Activated CD4-positive, alpha-beta T cell treated with anti-CD3 and anti-CD28 coated beads, Interleukin-2, amount 50 U/mL, for 16 hours (primary cell): ENCODE measurements at places on chromosomes 2 and 18.

GRCh38 chr2:198161151-198161550 lies 356.8 kb downstream of the PLCL1 start:
- DNase-seq: no peak

DNA sequence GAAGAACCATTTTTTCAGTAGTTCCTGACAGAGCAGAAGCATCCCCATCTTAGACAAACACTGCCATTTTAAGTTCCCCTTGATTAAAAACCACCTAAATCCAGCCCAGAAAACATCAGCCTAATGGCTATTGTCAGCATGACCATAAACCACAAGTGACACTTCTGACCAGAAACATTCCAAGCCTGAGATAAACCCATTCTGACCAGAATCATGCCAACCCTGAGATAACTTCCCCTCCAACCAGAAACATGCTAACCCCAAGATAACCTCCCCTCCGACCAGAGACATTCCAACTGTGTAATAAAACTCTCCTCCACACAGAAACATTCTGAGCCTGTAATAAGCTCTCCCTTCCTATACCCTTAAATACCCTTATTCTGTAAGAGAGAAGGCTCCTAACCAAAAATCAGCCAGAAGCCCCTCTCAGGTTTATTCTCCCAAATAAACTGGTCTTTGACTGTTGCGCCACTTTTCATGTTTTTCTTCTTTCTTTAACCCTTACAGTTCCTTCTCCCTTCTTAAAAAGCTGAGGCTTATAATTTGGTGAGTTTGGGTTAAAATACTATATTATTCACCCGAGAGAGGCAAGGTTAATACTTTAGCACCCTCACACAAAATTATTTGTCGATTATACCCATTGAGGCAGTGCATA lies 149.7 kb downstream of the HNMT start:
- no peak for DNase-seq

GRCh38 chr2:20965221-20965620 lies 78.7 kb downstream of the APOB start:
- DNase-seq: no peak

DNA sequence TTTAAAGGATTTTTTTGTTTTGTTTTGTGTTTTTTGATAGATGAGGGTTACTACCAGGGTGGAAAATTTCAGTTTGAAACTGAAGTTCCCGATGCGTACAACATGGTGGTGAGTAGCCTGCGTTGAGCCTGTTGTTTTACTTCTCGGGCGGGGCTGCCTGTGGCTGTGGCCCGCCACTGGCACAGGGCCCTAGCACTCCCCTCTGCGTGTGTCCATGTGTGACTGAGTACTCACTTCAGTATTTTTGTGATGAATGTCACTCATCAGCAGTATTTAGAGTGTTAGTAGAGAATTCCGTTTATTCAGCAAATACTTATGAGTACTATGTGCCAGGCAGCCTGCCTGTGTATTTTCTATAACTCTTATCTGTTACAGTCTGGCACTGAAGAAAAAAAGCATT lies 44.3 kb upstream of the SCLY start:
- DNase-seq: no peak

DNA sequence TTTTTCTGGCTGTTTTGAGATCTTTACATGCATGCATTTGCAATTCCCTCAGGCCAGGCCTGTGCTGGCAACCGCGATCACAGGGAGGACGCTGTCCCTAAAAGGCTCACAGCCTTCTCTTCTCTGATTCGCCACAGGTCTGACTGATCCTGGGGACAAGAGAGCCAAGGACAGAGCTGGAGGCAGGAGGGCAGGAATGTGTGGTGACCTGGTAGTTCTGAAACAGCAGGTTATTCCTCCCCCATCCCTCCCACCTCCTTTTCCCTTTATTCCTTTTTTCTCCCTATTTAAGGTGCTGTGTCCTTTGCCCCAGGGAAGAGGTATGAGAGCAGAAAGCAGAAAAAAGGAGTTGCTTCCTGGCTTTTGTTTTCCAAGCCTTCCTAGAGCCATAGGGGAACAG lies 21.9 kb downstream of the TMEM177 start:
- DNase-seq: no peak

DNA sequence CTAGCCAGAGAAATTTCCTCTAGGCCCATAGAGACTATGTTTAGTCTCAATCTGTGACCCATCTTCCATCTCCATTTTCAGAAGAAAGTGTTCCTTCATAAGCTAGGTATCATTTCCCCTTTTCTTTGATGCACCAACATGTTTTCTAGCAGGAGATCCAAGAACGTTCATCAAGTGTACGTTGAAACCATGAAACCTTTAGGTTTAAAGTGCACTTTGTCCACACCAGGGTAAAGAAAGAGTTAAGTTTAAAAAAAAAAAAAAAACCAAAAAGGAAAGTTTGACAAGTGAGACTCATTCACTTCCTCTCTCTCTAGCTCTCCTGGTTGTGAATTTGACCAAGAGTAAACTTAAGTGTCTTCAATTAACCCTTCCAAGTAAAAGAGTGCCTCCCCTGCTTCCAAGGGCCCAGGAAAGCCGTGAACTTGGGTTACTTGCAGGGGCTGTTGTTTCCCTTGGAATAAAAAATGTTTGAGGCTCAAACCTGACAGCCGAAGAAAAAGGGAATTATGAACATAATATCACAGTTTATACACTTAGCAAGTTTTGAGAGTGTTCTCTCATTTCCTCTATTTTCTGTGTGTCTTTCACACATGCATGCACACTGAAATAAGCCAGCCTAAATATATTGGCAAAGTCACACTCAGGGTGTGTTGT lies 56.7 kb downstream of the LBH start:
- DNase-seq: no peak
